ENCODE measurements at places on chromosomes 5 and 9. TPM values are rescaled to one million over a fixed set of nuclear protein-coding genes. Genes with fewer than 3 reads are reported as not detected.

The NEUROG1 gene
- total RNA-seq = not detected

The FAXDC2 gene
- not detected for total RNA-seq

GRCh38 chr5:3852161-3852916 lies 256.7 kb downstream of the IRX1 start:
- H3K27ac ChIP-seq = no peak overlapping the region
- DNase-seq = no peak
- H3K4me3 ChIP-seq = no peak overlapping the region

GRCh38 chr9:125889112-125889475 lies 141.9 kb downstream of the PBX3 start:
- H3K4me1 ChIP-seq = peaks cover 7% of the 10 kb centered on the region
- H3K36me3 ChIP-seq = no peaks in the 10 kb centered on the region
- no peak overlapping the region for H3K27ac ChIP-seq
- no peak for DNase-seq

DNA sequence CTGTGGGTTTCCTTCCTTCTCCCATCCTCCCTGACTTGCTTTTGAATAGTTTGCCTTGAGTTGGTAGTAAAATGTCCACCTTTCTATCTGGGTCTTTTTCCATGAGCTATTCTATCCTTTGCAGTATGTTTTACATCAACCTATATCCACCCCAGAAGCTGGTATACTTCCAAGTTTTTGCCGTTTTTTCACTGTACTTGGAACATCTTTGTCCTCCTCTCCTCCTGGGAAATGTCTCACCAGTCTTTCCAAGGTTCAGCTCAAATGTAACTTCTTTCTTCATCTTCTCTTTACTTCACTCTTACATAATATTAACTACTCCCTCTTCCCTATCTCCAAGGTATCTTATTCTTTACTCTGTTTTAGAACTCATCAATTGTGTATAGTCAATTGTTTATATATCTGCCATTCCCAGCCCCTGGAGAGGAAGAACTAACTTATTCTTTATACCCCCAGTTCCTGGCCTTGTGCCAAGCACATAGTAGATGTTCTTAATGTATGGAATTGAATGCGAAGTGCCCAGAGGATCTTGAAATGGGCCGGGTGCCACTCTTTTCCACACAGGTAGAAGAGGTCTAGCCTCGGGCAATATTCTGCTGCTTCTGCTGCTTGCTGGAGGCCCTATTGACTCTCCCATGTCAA lies 34.9 kb upstream of the SLC1A3 start:
- no peak overlapping the region for H3K27ac ChIP-seq
- DNase-seq = no peak
- no peaks in the 10 kb centered on the region for H3K27me3 ChIP-seq
- no peak overlapping the region for H3K4me3 ChIP-seq
